H1 (cell line): ENCODE measurements at places on chromosomes 16 and 17.

DNA sequence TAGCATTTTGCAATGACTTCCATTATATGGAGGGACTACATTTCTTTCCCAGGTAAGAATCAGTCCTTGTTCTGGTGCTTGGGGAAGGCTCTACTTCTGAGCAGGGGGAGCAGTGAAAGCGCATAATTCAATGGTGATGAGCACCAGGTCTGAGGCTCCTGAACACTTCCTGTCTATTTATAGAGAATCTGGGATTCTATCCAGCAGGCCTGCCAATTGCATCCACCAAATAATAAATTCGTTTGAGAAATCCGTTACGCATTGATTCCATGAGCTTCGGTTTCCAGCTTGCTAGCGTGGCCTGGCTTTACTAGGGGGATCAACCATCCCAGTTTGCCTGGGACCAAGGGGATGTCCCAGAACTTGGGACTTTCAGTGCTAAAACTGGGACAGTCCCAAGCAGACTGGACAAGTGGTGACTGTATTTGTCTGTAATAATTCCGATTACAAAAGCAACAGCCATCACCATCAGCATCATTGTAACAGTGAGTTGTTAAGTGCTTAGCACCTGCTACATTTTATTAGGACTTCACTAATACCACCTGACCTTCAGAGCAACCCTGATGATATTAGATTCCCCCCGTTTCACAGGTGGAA, 349.9 kb downstream of the MAF start:
- no peak for DNase-seq

DNA sequence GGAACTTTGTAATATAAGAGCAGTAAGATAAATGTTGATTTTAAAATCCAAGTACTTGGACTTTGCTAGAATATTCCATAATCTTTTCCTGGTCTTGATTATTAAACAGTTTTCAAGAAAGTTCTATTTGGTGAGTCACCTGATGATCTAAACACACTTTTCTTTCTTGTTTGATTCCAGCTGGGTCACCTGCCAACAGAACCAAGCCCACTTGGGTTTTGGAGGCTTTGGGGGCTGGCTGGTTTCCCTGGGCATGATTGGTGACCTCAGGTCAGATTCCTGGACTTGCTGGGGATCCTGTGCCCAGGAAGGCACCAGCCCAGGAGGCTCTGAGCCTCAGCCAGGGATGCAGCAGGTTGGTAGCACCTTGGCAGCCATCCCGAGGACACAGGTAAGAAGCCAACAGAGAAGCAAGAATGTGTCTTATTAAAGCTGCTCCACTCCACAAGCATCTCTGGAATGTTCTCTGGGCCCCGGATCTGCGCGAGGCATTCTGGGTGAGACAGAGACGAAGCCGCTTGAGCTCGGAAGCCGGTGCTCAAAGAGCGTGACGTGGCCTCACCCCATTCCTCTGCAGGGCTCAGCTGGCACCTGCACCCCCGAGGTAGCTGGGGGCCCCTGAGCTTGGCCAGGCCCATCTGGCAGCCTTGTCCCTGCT, 3.1 kb upstream of the TEX19 start:
- no peak for DNase-seq

GRCh38 chr17:64418506-64419339, 28.1 kb upstream of the PECAM1 start:
- DNase-seq, result peak; percentile 55

DNA sequence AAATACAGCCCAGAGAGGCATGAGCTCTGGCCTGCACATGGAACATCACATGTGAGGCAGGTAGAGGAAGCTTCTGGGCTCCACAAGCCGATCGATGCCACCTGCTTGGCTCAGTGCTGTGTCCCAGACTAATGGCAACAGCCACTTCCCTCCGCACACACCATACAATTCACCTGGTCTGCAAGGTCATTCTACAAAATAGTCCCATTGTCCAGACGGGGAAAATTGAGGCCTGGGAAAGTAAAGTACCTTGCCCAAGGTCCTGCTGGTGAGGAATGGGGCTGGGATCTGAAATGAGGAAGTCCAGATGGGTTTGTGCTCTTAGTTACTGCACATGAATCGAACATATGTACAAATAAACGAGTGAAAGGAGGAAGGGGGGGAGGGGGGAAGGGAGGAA, 88.0 kb downstream of the LITAF start:
- no peak for DNase-seq

- DNase-seq, result no peak
These were observed 21.5 kb downstream of the TRAP1 start for GRCh38 chr16:3695610-3696369.

DNA sequence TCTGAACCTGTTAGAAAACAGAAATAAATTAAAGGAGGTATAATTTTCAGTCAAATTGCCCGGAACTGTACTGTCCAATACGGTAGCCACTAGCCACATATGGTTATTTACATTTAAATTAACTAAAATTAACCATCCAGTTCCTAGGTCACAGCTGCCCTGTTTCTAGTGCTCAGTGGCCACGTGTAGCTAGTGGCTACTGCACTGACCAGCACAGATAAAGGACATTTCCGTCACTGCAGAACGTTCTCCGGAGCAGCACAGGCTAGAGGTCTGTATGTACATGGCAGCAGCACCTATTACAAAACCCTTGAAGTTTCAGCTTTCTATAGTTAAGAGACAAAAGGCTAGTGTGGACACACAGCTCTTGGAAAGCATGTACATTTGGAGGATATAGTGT, 33.7 kb downstream of the CPSF4L start:
- no peak for DNase-seq

DNA sequence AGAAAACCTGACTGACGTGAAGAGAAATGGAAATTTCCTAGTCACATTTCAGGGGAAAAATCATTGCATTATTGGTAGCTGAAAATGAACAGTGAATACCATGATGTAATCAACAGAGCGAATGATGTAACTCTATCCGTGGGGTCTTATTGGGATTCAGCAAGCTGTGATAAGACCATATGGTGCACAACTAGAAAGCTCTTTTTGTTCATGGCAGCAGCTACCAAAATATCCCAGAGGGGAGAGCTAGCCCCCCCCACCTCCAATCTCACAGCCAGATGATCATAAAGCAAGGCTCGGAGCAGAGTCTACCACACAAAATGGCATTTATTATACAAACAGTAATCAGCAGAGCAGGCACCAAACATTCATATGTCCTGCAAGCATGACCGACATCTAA, 22.2 kb upstream of the DNAH17 start:
- no peak for DNase-seq

DNA sequence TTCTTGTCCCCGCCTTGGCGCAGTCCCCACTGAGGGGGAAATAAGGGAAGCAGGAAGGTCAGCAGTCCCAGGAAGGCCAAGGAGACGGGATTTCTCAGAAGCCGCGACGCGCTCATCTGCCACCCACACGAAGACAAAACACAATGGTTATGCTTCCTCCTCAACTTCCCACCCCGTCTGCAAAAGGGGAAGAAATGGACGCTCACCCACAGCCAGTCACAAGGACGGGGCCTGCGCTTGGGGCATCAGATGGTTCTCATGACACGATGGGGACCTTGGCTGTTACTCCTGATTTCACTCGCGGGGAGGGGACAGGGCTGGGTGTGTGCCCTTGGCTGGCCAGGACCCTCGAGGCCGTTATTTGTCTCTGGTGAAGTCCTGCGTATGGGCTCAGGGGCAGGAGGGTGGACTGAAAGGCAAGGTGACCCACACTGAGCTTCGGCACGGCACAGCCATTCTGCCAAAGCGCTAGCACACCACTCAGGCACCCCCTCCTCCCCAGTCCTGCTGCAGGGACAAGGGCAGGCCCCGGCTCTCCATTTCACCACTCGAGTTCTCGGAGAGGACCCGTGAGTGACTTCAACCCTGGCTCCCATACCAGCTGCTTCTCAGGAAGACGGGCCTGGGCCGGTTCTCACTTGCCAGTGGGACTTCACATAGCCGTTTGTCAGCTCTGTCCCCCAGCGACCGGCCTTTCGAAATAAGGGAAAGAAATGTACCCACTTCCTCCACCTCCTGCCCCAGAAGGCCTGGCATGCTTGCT, 84.5 kb downstream of the ABR start:
- DNase-seq, result no peak

DNA sequence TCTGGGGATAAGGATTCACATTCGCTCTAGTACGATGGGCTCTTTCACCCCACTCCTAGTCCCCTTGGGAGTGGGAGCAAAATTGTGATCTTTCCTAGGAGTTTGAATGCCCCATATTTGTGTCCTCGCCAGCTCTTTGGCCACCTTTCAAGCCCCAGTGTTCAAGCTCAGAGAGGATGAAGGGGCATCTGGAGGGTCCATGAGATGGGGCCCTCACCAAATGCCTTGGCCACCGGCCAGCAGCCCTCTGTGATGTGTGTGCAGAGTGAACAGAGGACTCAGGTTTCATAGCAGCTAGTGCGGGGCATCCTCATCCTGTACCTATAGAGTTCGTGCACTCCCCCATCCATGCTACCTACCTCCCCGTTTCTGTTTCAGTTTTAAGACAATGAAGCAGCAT, 140.6 kb downstream of the RAB11FIP4 start:
- no peak for DNase-seq

DNA sequence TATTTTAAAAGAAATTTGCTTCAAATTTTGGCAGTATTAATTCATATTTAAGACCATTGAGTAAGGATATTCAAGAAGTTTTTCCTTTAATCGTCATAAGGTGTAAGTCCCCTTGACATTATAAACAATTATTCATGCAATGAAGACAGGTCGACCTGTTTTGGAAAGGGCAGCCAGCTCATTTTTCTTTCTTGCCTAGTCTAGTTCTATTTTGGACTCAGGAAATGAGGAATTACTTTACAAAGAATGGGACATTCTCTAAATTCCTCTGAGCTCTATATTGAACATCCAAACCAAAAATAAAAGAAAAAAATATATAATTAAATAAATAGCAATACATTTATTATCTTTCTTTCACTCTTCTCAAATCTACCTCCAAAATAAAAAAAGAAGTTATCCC, 595.6 kb upstream of the KIF2B start:
- DNase-seq, result no peak

- DNase-seq, result no peak
These were observed 23.3 kb upstream of the ENGASE start for GRCh38 chr17:79051306-79051705.

DNA sequence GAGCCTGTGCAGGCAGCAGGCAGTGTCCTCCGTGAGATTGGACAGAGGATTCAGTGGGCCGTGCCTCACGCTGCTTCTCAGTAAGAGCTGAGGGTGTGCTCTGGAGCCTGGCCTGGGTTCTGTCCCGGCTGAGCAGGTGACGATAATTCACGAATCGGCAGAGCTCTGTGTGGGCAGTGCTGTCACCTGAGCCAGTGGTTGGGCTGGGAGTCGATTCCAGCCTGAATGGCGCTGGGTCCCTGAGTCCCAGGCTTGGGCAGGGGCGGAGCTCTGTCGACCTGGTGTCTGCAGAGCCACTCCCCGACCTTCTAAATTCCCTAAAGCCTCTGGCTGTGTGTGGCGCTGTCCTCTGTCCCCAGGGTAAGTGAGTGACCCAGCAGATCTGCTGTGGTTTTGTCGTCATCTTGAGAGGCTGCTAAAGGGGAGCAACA, 8.4 kb downstream of the ACSF3 start:
- DNase-seq, result no peak

DNA sequence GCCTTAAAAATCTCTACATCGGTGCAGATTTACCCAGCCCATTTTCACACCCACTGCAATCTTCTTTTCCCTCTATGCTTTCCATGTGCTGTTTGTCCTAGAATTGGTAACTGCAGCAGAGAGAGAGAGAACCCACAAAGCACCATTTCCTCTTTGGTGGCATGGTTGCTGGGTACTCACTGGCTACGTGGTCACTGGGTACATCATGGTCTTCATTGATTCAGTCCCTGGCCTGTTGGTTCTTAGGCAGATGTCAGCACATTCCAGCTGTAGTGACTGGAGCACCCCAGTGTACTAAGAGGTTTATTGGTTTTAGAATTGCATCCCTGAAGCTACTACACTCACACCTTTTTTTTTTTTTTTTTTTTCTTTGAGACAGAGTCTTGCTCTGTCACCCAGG, 156.1 kb upstream of the CACNG5 start:
- no peak for DNase-seq

DNA sequence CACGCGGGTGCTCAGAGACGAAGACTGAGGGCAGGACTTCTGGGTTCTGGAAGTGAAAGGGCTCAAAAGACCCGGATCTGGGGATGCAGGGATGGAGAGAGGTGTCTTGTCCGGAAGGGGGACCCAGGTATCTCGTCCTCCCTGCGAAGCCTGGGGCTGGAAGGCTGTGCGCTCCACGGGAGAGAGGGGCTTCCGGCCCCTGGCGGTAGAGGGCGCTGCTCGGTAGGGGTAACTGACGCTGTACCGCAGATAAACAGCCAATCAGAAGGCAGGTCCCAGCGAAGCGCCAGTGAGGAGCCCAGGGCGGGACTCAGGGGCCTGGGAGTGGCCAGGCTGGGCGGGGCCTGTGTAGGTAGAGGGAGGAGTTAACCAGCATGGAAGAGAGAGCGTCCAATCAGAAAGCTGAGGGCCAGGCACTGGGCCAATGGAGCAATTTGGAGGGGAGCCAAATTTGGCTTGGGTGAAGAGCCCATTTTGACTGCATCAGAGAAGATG, 804 bp downstream of the TGFB1I1 start:
- DNase-seq, result peak; percentile 92

GRCh38 chr17:15431766-15432165, 35.7 kb downstream of the CDRT4 start:
- DNase-seq, result no peak

- no peak for DNase-seq
These were observed at the start of gene TAT for GRCh38 chr16:71576971-71577370. TAT (minus strand) TSS chr16:71577092; CDS start chr16:71576415, 677 bp downstream.

DNA sequence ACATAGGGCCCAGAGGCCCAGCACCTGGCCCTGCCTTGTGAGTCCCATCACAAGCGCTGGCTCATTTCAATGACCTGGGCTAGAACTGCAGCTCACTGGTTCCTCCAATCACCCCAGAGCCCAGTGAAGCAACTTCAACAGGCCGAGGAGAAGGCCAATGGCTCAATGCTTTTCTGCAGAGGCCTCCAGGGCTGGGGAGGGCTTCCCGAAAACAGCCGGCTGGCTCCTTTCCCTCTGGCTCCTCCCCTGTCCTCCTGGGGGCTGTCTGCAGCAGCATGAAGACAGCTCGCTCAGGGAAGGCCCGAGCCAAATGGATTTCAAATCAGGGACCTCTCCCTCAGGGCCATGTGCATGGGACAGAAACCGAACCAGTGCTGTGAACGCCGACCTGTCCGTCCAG, 121.6 kb downstream of the ZNF423 start:
- DNase-seq, result no peak

- DNase-seq, result no peak
These were observed 292.5 kb downstream of the XYLT1 start for GRCh38 chr16:17177959-17178905.

DNA sequence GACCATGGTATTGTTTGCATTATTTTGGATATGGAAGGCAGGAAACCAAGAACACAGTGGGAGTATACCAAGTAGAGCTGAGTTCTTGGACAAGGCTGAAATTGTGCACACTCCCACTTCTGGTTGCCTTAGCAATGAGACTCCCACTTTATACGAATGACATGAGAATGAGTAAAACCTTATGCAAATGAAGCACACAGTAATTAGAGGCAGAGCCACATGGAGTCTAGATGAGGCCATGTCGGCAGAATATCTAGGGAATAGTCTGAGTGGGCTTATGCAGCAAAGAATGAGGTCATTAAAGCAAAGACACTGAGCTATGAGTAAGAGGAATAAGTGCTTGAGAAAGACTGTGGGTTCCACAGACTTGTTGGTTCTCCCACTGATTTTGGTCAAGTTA, 178.7 kb downstream of the GRIN2A start:
- no peak for DNase-seq
